ENCODE measurements at places on chromosomes 1 and 21.
A peak's percentile ranks its signal among the peaks of the same experiment; 100 is the strongest.

DNA sequence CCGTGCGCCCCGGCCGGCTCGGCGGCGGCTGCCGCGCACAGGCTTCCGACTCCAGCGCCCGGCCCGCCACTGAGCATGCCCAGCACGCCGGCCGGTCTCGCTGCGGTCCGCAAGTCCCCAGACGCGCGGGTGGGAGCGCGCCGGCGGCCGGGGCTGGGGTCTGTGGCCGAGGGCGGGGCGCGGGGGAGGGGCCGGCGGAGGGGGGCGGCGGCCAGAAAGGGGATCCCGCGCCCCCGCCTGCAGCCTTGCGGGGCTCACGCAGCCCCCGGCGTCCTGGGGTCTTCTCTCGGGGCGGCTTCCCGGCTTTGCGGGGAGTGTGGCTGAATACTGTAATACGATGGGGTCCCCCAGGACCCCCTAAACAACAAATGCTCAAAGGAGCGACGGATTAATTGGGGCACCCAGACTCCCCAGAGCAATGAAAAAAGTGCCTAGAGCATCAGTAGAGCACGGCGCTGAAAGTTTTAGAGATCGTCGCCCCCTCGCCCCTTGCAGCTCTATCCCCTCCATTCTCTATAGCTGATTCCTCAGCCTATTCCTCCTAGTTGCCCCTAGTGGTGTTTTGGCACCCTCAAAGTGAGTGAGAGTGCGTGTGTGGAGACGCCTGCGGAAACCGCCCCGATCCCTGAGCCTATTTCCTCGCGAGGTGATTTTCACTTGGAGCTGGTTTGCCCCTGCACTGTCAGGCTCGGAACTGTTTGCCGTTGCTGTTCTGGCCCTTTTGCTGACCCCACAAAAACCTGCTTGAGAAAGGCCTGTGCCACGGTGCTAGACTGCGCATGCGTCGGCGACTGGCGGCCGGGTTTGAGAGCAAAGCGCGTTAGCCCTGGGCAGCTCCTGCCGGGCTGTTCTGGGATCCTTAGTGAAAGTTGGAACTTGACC is at the start of gene VAV3:
VAV3 (minus strand) TSS at position 71 of the 882 bp plus-strand sequence. CDS start 311 bp downstream, outside the sequence.
- DNase-seq = peak; percentile 59

DNA sequence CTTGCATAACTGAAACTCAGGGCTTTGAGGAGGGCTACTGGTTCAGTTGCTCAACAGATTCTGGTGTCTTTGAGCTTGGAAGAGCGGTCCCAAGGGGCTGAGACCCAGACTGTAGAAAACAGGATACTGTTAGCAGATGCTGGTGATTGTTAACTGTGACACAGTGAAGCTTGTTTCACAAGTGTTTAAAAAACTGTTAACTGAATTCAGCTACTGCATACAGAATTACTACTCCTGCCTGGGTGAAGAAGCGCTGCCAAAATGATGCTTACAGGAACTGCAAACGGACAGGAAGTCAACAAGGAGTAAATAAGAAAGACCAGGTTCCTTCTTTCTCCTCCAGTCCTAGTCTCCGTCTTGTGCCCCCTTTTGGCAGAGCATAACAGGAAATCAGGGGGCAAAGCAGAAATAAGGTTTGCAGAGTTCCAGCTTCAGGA is 195.3 kb upstream of the USP25 start:
- no peak for DNase-seq

DNA sequence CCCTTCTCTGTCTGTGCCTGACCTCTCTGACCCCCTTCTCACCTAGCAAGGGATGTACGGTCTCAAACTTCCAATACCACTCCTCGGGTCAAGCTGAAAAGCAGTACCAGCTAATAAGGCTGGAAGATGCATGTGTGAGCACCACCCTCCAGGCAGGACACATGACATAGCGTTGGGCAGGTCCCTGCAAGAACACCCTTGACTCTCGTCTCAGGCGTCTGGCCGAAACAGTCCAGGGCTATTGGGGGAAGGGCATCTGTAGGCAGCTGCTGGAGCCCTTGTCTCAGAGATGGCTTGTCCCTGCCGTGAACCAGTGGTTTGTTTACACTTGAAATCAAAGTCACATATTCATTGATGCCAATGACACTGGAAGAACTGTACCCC is 56.5 kb downstream of the CD46 start:
- DNase-seq = no peak

- DNase-seq = no peak
Observed at GRCh38 chr1:111275780-111276433, 14.7 kb upstream of the CHIA start.

DNA sequence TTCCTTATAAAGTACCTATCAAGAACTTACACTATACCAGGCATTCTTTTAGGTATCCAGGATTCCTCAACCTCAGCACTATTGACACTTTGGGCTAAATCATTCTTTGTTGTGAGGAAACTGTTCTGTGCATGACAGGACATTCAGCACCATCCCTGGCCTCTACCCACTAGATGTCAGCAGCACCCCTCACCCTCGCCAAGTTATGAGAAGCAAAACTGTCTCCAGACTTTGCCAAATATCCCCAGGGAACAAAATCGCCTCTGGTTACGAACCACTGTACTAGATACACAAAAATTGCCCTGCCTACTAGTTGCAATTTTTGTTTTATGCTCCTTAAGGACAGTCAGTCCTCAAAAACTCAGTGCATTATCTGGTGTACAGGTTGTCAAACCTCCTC is 35.7 kb downstream of the PALMD start:
- no peak for DNase-seq

- DNase-seq = no peak
Observed at GRCh38 chr1:203711251-203712007, 53.6 kb upstream of the LAX1 start.

- no peak for DNase-seq
Observed at GRCh38 chr21:29711236-29711635, 228.6 kb downstream of the GRIK1 start.
